A549 treated with DMSO at 1 μM for 4 hours (cell line): ENCODE measurements at places on chromosomes 3 and 15. TPM values are rescaled to one million over a fixed set of nuclear protein-coding genes. Genes with fewer than 3 reads are reported as not detected.

PAQR5 gene
- total RNA-seq: 79.0 to 125 TPM (median 119 TPM) in 5 replicates

KBTBD13 gene
- 0.02 TPM in 1 of 5 replicates, not detected in the others for total RNA-seq

HDC gene
- total RNA-seq: 0.06 to 0.14 TPM (median 0.14 TPM) in 3 of 5 replicates, not detected in the others

PRRT3 gene
- total RNA-seq: 1.0 to 1.5 TPM (median 1.4 TPM) in 5 replicates

ZBED2 gene
- 0.18 to 0.45 TPM (median 0.39 TPM) in 5 replicates for total RNA-seq

IL5RA gene
- total RNA-seq: not detected in 5 replicates

XCR1 gene
- not detected in 5 replicates for total RNA-seq

TEX55 gene
- total RNA-seq: not detected in 5 replicates

SAMD7 gene
- total RNA-seq: not detected in 5 replicates

SH3BP5 gene
- total RNA-seq: 19.0 to 23.4 TPM (median 22.1 TPM) in 5 replicates
